Cortex of kidney (tissue), 1 donor: ENCODE measurements at places on chromosomes 7 and 10.

- no peak for DNase-seq
These were observed 59.7 kb upstream of the PDCD4 start for GRCh38 chr10:110811791-110812581.

DNA sequence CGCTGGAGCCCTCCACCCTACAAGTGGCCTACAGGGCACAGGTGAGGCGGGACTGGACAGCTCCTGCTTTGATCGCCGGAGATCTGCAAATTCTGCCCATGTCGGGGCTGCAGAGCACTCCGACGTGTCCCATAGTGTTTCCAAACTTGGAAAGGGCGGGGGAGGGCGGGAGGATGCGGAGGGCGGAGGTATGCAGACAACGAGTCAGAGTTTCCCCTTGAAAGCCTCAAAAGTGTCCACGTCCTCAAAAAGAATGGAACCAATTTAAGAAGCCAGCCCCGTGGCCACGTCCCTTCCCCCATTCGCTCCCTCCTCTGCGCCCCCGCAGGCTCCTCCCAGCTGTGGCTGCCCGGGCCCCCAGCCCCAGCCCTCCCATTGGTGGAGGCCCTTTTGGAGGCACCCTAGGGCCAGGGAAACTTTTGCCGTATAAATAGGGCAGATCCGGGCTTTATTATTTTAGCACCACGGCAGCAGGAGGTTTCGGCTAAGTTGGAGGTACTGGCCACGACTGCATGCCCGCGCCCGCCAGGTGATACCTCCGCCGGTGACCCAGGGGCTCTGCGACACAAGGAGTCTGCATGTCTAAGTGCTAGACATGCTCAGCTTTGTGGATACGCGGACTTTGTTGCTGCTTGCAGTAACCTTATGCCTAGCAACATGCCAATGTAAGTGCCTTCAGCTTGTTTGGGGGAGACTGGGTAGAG is at the start of gene COL1A2:
Gene COL1A2 (plus strand): TSS at position 459 of the 704 bp plus-strand sequence. CDS start 137 bp downstream, at position 596.
- DNase-seq, result no peak

DNA sequence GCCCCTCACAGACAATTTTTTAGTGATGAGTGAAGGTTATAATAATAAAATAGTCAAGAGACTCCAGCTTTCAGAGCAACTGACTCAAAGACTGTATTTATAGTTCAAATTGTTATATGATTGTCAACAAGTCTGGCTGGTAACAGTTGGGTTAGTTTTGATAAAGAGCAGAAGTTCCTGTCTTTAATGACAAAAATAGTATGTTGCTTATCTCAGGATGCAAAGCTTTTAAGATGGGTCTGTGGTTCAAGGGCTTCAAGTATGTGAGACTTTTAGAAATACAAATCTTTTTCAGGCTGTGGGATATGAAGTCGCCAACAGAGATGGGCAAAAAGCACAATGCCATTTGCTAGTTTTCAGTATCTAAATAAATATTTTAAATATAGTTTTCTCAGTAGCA is 118.4 kb downstream of the ABCA13 start:
- no peak for DNase-seq

DNA sequence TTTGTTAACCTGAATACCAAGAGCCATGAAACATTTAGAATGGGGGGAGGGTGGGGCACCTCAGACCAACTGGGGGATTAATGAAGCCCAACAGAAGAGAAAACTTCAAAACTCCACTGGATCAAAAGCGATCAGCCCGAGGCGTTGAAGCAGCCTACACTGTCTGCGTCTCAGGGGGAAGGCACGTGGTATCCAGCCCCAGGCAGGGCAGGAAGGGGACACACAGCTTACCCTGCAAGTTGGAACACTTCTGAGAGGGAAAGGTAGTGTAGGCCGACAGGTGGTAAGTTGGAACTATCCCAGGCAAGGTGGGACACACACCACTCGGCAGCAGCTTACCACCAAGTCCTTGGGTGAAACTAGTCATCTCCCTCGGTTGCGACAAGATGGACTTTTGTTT is 102.9 kb downstream of the TAX1BP1 start:
- DNase-seq, result no peak

GRCh38 chr7:44964384-44964830 is 14.4 kb downstream of the MYO1G start:
- DNase-seq, result no peak

- DNase-seq, result no peak
These were observed 179.7 kb downstream of the PRKCQ start for GRCh38 chr10:6400331-6400730.

DNA sequence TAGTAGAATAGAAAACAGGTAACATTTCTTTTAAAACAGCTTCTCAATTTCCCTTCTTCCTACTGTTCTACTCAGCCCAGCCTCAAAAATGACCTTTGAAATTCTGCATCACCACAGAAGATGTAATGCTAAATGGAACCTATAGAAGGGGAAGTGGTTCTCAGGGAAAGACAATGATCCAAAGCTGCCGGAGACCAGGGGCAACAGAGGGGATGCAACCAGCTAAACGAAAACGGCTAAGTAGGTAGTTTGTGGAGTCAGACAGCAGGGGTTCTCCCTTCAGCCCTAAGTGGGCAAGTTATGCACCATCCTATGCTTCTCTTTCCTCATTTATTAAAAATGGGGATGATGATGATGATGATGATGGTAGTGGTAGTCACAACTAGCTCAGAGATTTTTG is 214.3 kb downstream of the ELMO1 start:
- DNase-seq, result no peak

- DNase-seq, result no peak
These were observed 41.7 kb downstream of the ARHGAP12 start for GRCh38 chr10:31886885-31887284.

- no peak for DNase-seq
These were observed 47.3 kb upstream of the VIPR2 start for GRCh38 chr7:159192013-159192412.

- no peak for DNase-seq
These were observed 1.5 kb downstream of the CTBP2 start for GRCh38 chr10:125158601-125159485.

DNA sequence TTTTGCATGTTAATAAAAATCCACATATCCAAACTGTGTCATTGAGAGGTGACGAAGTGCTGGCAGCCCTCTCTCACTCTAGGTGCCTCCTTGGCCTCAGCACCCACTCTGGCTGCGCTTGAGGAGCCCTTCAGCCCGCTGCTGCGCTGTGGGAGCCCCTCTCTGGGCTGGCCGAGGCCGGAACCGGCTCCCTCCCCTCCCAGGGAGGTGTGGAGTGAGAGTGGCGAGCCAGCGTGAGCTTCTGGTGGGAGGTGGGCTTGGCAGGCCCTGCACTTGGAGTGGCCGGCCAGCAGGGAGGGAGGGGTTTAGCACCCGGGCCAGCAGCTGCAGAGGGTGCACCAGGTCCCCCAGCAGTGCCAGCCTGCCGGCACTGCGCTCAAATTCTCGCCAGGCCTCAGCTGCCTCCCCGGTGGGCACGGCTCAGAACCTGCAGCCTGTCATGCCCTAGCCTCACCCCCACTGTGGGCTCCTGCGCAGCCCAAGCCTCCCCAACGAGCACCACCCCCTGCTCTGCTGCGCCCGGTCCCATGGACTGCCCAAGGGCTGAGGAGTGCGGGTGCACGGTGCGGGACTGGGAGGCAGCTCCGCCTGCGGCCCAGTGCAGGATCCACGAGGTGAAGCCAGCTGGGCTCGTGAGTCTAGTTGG is 11.1 kb downstream of the YAE1 start:
- DNase-seq, result no peak

GRCh38 chr10:10788761-10789160 is 228.9 kb upstream of the CELF2 start:
- no peak for DNase-seq

DNA sequence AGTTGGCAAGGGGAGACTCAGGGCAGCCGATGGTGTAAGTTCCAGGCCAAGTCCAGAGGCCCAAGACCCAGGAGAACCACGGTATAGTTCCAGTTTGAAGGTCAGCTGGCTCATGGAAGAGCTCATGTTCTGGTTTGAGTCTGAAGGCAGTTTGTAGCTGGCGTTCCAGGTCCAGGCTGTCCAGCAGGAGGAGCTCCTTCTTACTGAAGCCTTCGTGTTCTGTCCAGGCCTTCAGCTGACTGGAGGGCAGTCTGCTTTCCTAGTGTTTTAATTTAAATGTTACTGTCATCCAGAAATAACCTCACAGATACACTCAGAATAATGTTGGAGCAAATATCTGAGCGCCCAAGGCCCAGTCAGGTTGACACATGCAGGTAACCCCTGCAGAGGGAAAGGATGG is 4.2 kb downstream of the SUN1 start:
- DNase-seq, result no peak

DNA sequence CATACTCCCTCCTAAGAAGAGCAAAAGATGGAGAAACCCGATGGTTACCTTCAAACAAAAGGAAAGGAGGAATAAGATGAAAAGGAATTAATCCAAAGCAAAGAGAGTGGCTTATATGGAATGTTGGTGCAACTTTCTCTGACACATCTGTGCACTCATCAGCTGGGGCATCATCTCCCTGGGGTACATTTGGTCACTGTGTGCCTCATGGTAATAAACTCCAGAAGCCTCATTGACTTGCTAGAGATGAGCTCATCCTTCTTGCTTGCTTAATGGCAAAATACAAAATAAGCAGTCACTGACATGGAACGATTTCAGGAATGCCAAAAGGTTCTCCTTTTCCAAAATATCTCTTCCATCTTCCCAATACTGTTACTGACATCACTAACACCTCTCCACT is 22.5 kb downstream of the CAV1 start:
- no peak for DNase-seq

GRCh38 chr10:78524941-78525340 is 491.3 kb downstream of the RPS24 start:
- no peak for DNase-seq

DNA sequence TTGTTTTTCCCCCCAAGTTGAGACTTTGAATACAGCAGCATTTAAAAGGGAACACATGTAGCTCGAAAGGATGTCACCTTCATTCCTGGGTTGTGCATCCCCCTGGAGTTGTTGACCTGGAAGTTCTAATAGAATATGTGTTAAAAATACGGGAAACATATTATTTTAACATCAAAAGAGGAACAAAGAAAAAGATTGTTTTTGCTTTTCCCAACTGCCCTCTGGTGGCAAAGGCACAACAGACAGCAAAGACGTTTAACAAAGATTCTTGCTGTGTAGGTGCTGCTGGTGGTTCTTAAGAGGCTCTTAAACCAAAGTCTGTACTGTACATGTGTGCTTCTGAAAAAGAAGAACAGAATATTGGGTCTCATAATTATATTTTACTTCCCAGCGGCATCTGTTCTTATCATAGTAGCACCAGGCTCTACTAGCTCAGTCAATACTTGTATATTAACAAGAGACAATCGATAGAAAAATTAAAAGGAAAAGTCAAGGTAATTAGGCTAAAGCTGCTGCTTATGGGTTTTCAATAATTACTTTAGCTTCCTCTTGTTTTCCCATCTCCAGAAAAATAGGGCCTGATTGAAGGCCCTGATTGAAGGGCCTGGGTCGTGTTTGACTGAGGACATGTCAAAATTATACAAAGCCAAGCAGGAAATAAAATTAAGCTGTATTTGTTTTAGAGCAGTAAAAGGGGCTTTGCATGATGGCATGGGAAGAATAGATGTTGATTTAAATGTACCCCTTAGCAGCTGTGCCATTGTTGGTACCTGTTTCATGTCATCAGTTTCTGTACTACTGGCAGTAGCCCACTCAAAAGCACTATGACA is 384.2 kb upstream of the LRGUK start:
- no peak for DNase-seq

DNA sequence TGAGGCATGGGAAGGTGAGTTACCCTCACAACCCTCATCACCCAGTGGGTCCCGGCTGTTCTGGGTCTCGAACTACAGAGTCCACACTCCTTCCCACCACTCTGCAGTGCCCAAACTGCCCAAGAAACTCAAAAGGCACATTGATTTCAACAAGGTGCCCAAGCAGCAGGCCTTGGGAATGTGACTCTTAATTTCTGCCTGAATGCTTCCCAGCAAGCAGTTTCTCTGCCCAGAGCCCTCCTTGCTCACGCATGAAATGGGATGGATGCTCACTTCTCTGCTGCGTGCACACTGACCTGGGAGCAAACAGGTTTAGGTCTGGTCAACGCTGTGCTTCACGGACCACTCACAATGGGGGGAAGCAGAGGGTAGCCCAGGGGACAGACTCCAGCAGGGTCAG is 77.9 kb downstream of the GRB10 start:
- no peak for DNase-seq

DNA sequence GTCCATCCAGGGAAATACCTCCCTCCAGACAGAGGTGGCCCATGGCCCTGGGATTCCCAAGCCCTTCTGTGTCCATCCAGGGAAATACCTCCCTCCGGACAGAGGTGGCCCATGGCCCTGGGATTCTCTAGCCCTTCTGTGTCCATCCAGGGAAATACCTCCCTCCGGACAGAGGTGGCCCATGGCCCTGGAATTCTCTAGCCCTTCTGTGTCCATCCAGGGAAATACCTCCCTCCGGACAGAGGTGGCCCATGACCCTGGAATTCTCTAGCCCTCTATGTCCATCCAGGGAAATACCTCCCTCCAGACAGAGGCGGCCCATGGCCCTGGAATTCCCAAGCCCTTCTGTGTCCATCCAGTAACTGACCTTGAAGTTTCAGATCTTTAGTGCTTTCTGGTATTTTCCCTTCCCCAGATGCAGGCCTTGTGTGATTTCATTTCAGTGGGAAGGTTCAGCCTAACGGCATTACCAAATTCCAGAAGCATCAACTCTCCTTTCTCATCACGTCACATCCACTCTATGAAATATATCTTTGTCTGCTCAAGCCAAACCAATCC is 28.8 kb upstream of the DIP2C start:
- no peak for DNase-seq
